Activated CD4-positive, alpha-beta T cell treated with anti-CD3 and anti-CD28 coated beads, Interleukin-2, amount 50 U/mL, for 1 hour (primary cell): ENCODE measurements at places on chromosomes 6 and 20.

GRCh38 chr6:78868116-78868515, 765 bp downstream of the IRAK1BP1 start:
- DNase-seq, result no peak

GRCh38 chr20:59585714-59586409, 18.5 kb upstream of the PHACTR3 start:
- DNase-seq, result no peak

DNA sequence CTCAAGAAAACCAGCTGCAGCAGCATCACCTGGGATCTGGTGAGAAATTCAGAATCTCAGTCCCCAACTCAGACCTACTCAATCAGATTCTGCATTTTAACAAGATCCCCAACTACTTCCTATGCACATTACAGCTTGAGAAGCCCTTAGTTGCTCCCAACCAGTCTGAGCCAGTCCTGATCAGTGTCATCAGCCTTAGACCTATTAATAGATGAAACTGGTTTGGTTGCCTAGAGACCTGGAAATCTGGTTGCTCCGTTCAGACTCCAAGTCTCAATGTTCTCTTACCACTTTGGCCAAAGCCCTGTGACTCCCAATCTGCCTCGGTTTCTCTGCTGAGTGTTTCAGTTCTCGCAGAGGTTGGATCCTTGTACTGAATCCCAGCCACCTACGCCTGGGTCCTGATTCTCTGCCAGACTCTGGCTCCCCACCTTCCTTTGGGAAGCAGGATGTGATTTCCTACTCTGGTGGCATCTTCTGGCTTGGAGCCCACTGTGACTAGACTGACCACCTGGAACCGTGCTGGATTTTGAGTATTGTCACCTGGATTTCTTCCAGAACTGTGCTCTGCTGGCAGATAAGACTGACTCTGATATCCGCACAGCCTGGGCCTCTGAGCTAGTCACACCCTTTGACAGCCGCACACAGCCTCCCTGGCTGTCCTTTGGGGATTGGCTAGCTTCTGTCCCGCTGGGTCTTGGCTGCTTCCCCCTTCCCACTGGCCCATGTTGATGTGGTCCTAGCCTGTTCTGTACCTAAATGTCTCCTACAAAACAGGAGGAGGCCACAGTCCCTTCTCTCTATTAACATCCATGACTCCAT, 20.3 kb upstream of the ATXN1 start:
- DNase-seq, result no peak

GRCh38 chr6:4371207-4371921, 236.0 kb upstream of the ECI2 start:
- no peak for DNase-seq

DNA sequence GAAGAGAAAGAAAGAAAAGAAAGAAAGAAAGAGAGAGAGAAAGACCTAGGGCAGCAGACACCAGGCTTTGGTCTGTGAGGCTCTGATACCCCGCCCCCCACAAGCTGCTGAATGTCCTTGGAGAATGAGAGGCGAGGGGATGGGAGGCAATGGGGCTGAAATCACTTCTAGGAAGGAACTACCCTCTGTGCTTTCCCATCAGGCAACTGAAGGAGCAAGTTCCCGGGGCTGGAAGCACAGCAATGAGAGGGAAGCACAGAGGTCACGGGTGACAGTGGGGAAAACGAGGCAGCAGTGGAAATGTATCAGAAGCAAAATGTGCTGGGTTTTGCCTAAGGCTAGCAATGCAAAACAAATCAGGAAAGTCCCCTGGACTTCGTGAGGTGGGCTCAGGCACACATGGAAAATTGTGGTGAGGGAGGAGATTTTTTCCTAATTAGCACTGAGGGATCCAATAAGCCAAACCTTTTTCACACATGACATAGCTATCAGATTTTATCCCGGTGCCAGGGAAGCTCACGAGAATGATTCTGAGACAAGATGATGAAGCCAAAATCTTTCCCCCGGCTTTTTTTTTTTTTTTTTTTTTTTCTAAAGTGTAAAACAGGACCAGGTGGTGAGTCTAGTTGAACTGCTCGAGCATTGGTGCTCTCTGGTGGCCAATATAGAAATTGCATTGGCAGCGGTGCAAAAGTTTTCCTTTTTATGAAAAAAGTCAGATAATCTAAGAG, 16.8 kb upstream of the ARFGEF2 start:
- peak; percentile 69 for DNase-seq

GRCh38 chr6:130740308-130740707, 86.9 kb upstream of the SMLR1 start:
- no peak for DNase-seq

- DNase-seq, result no peak
These were observed 25.6 kb upstream of the ENPP4 start for GRCh38 chr6:46104209-46104608.

DNA sequence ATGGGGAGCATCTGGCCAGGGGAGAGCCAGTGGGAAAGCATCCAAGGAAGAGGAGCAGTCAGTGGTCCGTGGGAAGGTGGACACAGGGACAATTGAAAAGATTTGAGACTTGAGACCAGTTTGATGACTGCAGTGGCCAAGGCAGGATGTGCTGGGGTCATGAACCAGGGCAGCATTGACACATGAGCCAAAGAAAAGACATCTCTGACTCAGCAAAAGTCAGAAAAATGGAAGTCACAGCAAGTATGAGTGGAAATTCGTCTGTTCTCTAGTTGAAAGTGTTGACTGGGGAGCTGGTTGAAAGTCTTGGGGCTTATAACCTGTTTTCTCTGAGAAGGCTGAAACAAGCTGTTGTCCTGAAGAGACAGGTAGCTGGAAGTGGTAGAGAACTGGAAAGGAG, 31.3 kb downstream of the RAB22A start:
- DNase-seq, result no peak

- DNase-seq, result no peak
These were observed 1166.8 kb upstream of the CITED2 start for GRCh38 chr6:140541288-140541687.

DNA sequence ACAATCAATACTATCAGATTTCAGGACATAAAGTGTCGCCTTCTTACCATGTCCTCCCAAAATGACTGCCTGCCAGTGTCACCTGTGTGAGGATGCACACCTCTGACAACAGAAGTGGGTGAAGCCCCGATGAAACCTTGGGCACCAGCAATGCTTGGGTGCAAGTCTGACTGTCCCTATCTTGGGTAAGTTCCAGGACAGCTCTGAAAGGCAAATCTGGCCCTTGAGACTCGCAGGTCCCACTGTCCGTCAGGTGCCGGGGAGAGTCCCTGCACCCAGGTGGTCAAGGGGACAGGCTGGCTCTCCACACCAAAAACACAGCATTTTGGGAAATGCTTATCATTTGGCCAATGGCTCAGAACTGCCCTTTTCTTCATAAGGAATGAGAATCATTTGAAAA, 43.3 kb downstream of the EZR start:
- no peak for DNase-seq

DNA sequence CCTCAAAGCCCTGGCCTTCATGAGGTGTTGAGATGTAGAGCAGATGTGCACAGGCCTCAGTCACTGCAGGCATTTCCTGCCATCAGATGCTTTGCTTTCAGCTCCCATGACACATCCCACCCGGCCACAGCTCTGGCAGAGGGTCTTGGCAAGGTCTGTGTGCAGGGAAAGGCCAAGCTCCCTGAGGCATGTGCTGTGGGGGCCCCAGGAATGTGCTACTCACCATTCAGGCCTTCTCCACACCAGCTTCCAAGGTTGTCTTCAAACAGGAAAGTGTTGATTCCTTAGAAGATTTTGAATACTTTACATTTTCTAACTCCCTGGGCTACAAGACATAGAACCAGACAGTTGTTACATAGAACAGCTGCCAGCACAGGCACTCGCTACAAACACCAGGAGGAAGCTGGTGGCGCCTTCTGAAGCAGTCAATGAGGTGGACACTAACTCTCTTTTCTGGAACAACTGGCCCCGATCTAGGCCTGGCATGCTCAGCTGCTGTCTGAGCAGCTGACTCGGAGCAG, 27.8 kb downstream of the CASS4 start:
- no peak for DNase-seq

- no peak for DNase-seq
These were observed 32.5 kb downstream of the SUN5 start for GRCh38 chr20:32971703-32972161.

GRCh38 chr6:156848533-156848932, 71.4 kb downstream of the ARID1B start:
- DNase-seq, result no peak

DNA sequence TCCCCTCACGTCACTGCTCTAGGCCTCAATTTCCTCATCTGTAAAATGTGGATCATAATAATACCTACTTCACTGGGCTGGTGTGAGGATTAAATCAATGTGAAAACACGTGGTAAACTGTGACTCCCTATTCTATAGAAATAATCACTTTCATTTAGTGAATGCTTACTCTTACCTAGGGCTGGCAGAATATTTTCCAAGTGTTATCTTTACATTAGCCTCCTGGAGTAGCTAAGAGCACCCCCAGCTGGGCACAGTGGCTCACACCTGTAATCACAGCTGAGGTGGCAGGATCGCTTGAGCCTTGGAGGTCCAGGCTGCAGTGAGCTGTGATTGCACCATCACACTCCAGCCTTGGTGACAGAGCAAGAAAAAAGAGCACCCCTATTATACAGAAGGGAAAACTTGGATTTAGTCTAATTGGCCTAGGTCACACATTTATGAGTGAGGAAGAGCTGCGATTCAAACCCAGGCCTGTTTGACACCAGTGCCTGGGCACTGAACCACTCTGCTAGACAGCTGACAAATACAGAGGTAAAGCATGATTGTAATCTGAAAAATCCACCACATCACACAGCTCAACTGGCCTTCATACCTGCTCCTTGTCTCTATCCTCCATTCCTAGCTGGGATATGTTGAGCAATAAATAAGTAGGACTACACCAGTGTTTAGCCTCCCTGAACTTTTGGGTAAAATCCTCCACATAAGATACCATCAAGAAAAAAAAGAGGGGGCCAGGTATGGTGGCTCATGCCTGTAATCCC, 1.4 kb upstream of the SNTA1 start:
- peak; percentile 30 for DNase-seq

DNA sequence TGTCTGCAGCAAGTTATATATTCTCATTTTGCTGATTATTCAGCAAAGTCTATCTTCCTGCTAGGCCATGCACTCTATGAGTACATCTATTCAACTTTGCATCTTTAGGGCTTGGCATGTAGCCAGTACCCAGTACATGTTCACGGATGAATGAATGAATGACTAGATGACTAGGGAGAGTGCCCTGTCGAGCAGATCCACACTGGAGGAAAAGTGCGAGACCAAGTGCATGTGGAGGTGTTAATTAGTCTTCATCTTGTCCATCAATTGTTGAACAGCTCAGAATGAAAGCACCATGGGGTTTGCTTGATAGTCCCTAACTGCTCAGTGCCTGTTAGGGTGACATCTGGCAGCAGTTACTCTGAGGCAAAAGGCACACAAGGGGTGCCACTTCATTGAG, 30.4 kb downstream of the TM9SF4 start:
- no peak for DNase-seq

DNA sequence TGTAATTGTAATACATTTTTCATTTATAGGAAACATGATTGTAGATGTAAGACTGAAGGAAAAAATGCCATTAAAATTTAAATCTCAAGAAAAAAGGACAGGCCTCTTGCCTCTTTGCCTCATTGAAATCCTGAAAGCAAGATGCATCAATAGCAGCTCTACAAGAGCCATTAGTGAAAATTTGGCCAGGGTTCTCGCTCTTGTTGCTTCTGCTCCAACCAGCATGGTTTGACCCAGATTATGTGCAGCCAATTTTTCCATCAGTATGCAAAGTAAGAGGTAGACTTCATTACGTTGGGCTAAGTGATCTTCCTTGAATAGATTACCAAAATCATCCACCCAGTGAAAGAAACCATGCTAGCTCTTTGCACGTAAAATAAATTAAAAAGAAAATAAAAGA, 106.6 kb downstream of the SGK1 start:
- no peak for DNase-seq

GRCh38 chr20:63082939-63083735, 76.4 kb upstream of the BHLHE23 start:
- no peak for DNase-seq

DNA sequence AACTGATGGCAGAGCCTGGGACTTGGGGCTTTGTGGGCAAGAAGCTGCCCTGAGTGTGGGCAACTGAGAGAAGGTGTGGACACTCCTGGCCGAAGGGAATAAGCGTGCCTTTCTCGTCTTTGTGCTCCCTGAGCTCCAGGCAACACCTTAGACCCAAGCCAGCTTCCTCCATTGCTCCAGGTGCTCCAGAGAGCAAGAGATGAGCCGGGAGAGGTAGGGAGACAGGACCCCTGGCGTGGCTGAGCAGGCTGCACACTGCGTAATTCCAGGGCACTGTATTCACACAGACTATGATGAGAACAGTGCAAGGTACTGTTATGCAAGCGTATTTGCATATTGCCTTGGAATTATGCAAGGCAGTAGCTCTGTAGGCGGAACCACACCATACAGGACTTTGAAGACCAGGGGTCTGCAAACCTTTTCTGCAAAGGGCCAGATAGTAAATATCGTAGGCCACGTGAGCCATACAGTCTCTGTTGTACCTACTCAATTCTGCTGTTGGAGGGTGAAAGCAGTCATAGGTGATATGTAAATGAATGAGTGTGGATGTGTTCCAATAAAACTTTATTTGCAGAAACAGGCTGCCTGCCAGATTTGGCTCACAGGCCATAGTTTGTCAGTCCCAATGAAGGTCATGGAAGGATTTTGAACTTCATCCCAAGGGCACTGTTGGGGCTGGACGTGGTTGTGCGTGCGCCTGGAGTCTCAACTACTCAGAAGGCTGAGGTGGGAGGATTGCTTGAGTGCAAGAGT, 42.1 kb upstream of the FAM83D start:
- DNase-seq, result no peak

DNA sequence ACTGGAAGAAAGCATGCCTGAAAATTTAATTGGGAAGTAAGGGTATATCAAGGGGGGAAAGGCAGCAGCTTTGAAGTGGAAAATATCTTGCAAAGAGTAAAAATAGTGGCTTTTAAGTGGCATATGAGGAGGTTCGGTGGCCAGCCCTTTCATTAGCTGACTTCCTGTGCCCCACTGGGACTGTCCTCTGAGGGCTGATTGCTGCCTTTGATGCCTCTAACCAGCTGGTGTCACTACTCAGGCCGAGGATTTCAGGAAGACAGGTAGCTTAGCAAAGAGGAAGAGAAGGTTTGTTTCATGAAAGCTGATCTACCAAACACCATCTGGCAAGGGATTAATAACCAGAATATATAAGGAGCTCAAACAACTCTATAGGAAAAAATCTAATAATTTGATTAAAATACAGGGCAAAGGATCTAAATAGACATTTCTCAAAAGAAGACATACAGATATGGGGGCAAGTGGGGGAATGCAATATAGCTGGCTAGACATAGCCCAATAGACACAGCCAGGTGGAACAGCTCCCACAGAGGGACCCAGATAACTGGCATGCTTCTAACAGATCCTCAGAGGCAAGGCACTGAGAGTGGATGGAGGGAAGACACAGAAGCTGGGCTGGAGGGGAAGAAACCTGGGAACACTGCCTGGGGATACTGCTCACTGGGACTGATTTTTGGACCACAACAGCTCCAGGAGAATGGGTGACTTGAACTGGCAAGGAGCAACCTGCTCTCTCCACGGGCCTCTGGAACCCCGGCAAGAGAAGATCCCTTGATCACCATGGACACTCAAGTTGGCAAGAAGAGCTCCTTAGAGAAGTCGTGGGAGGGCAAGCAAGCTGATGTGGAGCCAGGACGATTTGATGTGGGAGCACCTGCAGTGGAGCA, 33.2 kb downstream of the CCN2 start:
- no peak for DNase-seq

- no peak for DNase-seq
These were observed 30.4 kb upstream of the CD93 start for GRCh38 chr20:23116311-23117089.
